ENCODE measurements at places on chromosomes 5 and 9. TPM values are rescaled to one million over a fixed set of nuclear protein-coding genes. Genes with fewer than 3 reads are reported as not detected.

- DNase-seq: no peak
Observed at GRCh38 chr9:77710316-77710715, 62.2 kb upstream of the GNA14 start.

ZNG1A gene
- 70.3 TPM for total RNA-seq

DNA sequence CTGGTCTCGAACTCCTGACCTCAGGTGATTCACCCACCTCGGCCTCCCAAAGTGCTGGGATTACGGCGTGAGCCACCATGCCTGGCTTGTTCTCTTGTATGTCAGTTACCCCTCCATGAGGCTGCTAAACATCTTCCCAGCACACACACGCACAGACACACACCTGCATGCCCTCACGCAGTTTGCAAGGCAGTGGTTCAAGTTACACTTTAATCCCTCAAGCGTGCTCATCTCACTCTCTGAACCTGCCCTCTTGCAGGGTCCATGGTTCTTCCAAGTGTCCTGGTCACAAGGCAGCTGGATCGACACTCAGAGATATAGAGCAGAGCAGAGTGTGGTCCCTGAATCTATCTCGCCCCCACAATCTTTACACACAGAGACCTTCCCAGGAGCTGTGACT, 34.1 kb upstream of the RUFY1 start:
- no peak for DNase-seq

SPINK4 gene
- total RNA-seq: not detected

WHRN gene
- 8.9 TPM for total RNA-seq

AMACR gene
- 12.6 TPM for total RNA-seq

DNA sequence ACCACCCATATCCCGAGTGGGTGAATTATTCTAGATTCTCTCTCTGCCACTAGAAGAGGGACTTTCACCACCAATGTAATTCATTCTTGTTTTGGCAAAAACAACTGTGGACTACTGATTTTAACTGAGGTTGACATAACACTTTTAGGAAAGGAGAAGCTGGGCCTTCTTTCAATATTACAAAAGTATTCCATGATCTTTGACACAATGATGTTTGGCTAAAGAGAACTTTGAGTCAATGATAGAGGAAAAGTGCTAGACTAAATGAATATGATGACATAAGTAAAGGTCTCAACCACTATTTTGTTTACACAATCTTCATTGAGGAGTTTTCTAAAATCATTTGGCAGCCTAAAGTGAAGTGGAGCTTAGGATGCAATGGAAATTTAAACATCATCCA, 336.9 kb upstream of the PDE4D start:
- no peak for DNase-seq

DNA sequence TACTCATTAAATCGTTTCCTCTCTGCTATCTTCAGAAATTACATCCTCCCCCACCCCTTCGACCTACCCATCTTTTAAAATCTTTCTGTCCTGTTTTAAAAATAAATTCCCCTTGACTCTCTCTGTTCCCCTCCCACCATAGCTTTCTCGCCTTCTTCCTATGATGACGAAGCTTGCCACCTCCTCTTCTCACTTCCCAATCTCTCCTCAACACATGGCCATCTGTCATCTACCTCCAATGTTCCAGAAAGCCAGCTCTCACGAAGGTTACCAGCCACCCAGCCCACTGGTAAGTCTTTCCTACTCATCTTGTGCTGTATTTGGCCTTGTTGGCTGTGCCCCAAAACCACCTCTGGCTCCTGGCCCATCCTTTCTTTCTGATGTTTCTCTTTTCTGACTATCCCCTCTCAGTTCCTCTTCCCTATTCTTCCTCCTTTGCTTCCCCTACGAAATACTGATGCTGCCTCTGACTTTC, 346.3 kb downstream of the ENC1 start:
- no peak for DNase-seq

GRCh38 chr5:154761046-154761736, 6.0 kb downstream of the LARP1 start:
- no peak for DNase-seq

FAM151B gene
- total RNA-seq: not detected

GRCh38 chr5:59238126-59238902, 655.2 kb downstream of the PDE4D start:
- DNase-seq: no peak

DNA sequence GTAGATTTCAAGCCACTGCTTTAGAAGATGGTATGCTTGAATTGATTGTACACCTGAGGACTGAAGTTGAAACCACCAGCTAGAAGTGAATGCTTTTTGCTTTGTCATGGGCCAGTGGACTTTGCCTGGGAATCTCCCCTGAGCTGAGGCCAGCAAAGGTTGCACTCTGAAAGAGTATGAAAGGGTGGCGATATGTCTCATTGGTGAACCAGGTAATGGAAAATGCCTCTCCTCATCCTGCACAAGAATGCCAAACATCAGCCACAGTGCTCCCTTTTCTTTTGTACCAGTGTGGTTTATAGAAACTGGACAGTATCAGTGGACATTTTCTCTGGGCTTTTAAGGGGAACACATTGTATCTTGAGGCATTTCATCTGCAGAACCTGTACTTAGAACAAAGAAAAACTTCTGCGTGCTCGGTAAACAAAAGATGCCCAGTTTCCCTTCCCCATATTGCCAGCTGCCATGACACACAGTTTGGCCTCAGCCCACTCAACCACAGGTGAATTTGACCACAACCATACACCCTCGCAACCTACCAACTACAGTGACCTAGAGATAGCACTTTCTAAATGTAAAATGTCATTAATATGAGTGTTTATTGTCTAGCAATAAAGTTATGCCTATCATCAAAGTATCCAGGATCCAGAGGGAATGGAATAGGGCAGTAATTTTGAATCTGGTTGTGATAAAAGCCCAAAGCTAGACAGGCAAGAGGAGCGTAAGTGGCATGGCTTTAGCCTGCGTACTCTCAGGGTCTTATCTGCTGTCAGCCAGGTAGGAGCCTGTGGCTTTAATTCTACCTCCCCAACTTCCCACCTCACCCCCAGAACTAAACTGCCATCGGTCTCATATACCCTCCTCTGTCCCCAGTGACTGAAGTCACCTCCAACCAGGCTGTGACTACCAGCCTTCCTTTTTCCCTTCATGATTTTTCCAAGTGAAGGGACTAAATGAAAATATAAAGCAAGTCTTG, 79.5 kb upstream of the LHFPL2 start:
- DNase-seq: no peak

IDNK gene
- not detected for total RNA-seq

- no peak for DNase-seq
Observed at GRCh38 chr9:125789196-125789595, 42.0 kb downstream of the PBX3 start.

DNA sequence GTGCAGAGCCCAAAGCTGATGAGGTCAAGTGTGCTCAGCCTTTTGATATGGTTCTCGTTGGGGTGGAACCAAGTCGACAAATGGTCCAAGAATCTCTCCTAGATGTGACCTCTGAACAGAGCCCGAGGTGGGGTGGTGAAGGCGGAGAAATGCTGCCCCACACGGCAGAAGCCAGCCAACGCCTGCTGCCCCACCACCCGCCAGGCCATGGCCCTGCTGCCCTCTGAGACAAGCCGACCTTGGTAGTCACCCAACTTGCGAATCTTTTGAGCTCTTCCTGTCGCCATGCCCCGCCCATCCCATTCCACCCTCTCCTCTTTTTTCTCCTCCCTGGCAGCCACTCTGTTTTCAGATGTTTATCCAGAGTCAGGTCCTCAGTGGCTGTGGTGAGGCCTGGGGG, 91.5 kb upstream of the EGFLAM start:
- DNase-seq: no peak

GRCh38 chr5:171706736-171707441, 78.7 kb upstream of the SMIM23 start:
- DNase-seq: peak; percentile 11

DNA sequence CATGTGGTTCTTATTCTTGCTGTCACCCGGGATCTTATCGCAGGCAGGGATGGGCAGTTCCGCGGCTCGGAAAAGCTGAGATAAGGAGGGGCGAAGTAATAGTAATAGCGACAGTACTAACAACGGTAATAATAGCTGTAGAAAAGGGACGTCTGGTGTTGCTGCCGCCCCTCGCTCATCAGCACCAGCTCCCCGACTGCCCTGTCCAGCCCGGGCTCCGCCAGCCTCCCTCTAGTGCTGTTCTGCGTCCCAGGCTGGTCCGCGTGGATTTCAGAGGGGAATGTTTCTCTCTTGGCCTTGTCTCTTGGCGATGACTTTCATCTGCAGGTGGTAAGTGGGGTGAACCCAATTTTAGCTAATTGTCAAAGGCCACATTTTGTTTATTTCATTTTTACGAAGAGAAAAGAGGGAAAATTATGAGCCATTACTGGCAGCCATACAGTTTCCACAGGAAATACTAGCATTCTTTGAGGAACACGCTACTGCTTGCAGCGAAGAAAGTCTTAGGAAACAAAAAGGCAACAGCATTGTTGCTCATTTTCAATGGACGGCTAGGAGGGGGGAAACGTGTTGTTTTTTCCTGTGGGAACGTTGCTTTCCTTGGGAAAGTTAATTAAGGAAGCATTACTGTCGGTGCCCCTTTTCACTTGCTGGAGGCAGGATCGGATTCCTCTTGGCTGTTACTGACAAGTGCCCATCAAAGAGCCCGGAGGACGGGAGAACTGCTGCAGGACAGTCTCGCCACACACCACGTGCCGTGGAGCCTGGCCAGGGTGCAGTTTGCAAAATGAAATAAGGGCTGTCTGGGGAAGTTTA, 762 bp downstream of the SNCAIP start:
- DNase-seq: peak; percentile 53

PRLR gene
- total RNA-seq: 1.4 TPM

GRCh38 chr9:135020481-135021392, 66.7 kb upstream of the OLFM1 start:
- DNase-seq: no peak

GRCh38 chr9:126222363-126222834, 104.2 kb upstream of the MVB12B start:
- peak; percentile 69 for DNase-seq

- no peak for DNase-seq
Observed at GRCh38 chr5:21773456-21773855, 1079.7 kb downstream of the CDH12 start.

SMIM33 gene
- not detected for total RNA-seq

REEP2 gene
- total RNA-seq: 29.8 TPM

DNA sequence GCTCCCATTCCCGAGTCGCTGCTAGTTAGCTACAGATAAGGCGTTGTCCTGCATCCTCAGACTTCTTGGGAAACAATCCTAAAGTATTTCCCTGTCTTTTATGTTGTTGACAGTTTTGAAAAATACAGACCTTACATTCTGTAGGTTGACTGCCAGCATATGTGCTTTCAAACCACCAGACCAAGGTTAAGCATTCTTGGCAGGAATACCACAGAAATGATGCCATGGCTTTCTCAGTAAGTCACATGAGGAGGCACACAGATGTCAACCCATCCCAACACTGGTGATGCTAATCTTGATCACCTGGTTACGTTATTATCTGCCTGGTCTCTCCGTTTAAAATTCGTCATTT, 871 bp downstream of the GLE1 start:
- no peak for DNase-seq

DNA sequence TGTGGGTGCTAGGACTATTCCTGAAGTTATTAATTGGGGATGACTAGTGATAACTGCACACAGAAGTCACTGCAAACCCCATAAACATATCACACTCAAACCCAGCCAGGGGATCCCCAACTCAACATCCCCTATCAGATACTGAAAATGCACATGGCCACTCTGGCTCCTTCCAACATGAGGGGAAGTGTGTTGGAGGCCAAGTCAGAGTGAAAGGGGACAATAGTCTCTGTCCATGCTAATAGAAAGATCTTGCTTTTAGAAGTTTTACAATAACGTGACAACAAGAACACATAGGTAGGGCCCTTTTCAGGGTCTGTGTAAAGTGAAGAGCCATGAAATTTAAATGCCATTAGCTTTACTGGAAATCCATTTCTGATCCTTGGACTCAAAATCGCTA, 98.8 kb upstream of the SEMA6A start:
- DNase-seq: no peak

DNA sequence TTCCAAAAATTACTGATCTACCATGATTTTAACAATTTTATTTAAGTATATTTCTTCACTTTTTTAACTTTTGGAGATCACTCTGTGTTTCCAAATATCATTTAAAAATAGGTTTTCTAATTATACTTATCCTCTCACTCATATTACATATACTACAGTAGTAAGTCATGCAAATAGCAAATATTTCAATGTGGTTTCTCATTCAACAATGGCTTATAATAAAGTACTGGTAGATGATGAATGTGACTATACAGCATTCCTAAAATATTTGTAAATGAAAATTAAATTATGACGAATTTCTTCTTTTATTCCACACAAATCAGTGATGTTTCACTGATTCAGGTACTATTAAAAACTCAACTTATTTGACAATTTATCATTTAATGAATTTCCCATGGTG, 176.3 kb upstream of the MEF2C start:
- no peak for DNase-seq

MAMDC2 gene
- total RNA-seq: 13.7 TPM

DNA sequence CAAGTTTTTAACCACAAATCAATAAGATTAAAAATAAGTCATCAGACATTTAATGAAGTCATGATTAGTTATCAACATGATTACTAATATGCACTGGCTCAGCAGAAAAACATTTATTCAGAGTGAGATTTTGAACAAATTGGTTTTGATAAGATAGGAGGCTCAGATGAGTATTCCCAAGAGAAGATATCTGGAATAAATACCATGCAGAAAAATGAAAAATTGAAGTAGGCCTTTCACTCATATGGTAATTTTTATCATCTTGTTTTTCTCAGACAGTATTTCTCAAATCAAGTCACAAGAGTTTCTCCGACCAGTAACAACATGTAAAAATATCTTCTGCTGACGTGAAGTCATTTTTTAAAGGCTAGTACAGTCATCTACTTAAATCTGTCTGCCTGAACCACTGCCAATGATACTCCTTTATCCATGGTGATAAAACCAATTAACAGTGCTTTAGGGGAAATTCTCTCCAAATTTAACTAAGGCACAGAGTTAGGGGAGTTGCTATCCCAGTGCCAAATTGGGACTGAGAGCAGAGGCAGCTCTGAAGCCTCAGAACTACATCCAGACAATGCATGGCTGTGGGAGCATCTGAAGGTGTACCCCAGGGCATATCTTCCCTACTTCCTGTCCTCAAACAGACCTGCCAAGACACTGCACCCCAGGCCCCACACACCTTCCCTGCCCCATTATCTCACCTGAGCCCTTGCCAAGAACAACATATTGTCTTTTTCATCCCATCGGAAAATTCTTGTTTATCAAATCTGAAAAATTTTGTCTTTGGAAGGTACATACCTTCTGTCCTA, 105.5 kb upstream of the TSLP start:
- no peak for DNase-seq

GRIA1 gene
- total RNA-seq: 1.7 TPM
